ENCODE measurements at places on chromosomes 7 and 10. TPM values are rescaled to one million over a fixed set of nuclear protein-coding genes. Genes with fewer than 3 reads are reported as not detected.

The PLEKHS1 gene
- not detected for total RNA-seq

The AVPI1 gene
- 2.5 TPM for total RNA-seq

The SKIDA1 gene
- total RNA-seq = 0.25 TPM

The CALML3 gene
- not detected for total RNA-seq

The ACSL5 gene
- total RNA-seq = 57.0 TPM

The PPA1 gene
- 376 TPM for total RNA-seq

The CFAP69 gene
- 0.48 TPM for total RNA-seq

The CPXM2 gene
- not detected for total RNA-seq

The DKK1 gene
- total RNA-seq = not detected

The SEC24C gene
- 89.0 TPM for total RNA-seq

The FAM20C gene
- total RNA-seq = 1.5 TPM

The EN2 gene
- total RNA-seq = not detected

The ENTPD1 gene
- total RNA-seq = 8.5 TPM

The CALD1 gene
- total RNA-seq = 2.1 TPM

The PRKRIP1 gene
- total RNA-seq = 23.8 TPM

The C1GALT1 gene
- 44.9 TPM for total RNA-seq

The CAV2 gene
- not detected for total RNA-seq

The CALHM3 gene
- not detected for total RNA-seq

The CLRN3 gene
- total RNA-seq = not detected

The TMEM273 gene
- total RNA-seq = 78.7 TPM

The CYP3A7 gene
- total RNA-seq = not detected

The NKX1-2 gene
- not detected for total RNA-seq

The CWF19L1 gene
- 49.1 TPM for total RNA-seq

The A1CF gene
- not detected for total RNA-seq

The GIMAP5 gene
- total RNA-seq = 61.0 TPM

The LRIT1 gene
- total RNA-seq = not detected

The PSMC2 gene
- total RNA-seq = 188 TPM

The TMEM140 gene
- total RNA-seq = 3.0 TPM
